ENCODE measurements at places on chromosomes 12 and 14.

GRCh38 chr12:57182918-57183575, 33.5 kb upstream of the NXPH4 start:
- DNase-seq, result peak; percentile 83

GRCh38 chr12:109727746-109728726, 14.4 kb downstream of the FAM222A start:
- no peak for DNase-seq

- DNase-seq, result no peak
Measured at GRCh38 chr12:93274937-93275336, 102.8 kb upstream of the NUDT4 start.

DNA sequence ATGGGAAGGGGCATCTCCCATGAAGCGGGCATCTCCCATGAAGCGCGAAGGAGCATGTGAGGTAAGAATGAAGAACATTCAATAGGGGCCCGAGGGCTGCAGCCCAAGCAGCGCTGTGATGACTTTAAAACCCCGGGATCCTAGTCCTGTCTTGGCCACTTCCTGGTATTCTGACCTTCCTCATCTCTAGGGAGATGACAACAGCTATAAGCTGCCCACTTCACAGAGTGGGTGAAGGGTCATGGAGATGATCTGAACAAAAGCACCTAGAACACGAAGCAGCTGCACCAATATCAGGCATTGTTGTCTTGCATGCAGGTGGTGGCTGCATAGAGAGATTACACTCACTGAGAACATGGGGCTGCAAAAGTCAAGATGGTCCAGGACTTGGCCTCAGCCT, 64.5 kb downstream of the SPTB start:
- DNase-seq, result no peak

GRCh38 chr12:97375310-97375709, 87.3 kb upstream of the RMST start:
- DNase-seq, result no peak

DNA sequence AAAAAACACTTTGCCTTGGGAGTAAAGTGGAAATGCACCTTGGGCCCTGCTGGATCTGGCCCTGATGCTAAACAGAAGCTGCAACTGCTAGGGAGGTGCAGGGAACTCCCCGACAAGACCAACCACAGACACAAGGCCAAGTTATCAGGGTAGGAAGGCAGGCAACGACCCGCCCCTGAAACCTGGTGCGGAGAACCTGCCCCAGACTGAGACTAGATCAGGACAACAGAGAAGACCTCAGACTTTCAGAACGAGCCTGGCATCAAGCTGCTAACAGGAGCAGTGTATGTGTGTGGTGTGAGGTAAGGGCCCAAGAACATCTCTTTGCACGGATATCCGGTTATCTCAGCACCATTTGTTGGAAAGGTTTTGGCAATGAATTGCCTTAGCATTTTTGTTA, 233.7 kb upstream of the RTL1 start:
- DNase-seq, result no peak

- no peak for DNase-seq
Measured at GRCh38 chr12:68579254-68579653, 31.4 kb upstream of the RAP1B start.

- no peak for DNase-seq
Measured at GRCh38 chr14:21024585-21025370, at the start of gene NDRG2. TSS of gene NDRG2 (minus strand) at chr14:21025061. CDS start at chr14:21023315, 1,746 bp downstream.

- DNase-seq, result no peak
Measured at GRCh38 chr14:68651075-68651474, 141.8 kb downstream of the ZFP36L1 start.

Measured in A172 (cell line).